ENCODE measurements at places on chromosomes 7 and 10.

DNA sequence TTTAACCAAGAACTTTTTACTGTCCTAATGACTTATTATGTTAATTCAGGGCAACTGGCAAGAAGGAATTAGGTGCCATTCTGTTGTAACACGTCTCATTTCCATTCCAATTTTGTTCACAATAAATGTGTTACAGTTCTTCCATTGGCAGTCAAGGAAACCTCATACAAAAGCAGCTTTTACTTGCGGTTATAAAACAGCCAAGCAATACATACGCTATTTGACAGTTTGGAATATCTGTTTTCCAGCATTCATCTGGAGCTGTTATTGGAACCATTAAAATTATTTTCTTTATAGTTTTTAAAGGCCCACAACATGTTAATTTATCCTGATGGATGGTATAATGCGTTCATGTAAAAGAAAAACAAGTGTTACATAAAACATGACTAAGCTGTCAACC, 33.3 kb downstream of the MTERF1 start:
- peaks cover 5% of the 10 kb centered on the region for H3K4me1 ChIP-seq
- H3K36me3 ChIP-seq = peaks cover 3% of the 10 kb centered on the region
- H3K27ac ChIP-seq = no peak overlapping the region
- no peaks in the 10 kb centered on the region for H3K27me3 ChIP-seq

- no peak for DNase-seq
- H3K27ac ChIP-seq = peak overlapping the region; percentile 49
- H3K4me3 ChIP-seq = no peak overlapping the region
- H3K4me1 ChIP-seq = peaks cover 70% of the 10 kb centered on the region
- H3K27me3 ChIP-seq = no peaks in the 10 kb centered on the region
Observed at GRCh38 chr7:36262309-36263094, 109.4 kb downstream of the EEPD1 start.

DNA sequence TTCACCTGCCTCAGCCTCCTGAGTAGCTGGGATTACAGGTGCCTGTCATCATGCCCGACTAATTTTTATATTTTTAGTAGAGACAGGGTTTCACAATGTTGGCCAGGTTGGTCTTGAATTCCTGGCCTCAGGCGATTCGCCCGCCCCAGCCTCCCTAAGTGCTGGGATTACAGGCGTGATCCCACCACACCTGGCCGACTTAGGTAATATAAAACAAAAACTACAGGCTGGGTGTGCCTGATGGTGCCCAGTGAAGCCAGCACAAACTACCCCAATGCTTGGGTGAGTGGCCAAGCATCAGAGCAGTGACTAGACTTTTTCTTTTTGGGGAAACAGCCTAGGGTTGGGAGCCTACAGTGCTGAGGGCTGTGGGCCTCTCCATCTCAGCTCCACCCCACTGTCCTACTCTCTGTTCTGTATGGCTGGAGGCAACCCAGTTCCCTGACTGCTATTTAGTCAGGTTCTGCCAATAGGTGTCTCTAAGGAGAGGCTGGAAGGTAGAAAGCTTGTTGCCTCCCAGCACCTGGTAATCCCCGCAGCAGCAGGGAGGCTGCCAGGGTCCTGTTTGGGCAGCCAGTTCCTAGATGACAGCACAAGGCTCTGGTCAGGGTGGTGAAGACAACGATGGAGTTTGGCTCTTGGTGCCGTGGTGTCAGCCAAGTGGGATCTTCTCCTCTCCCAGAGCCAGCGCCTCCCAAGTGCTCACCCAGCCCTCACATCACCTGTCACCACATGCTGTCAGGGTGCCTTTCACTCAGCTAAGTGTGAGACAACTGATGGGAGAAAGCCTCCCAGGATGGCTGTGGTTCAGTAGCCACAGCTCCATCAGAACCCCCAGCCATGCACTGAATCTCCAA, 10.4 kb upstream of the NACAD start:
- peaks cover 5% of the 10 kb centered on the region for H3K36me3 ChIP-seq
- no peak for DNase-seq
- no peaks in the 10 kb centered on the region for H3K4me1 ChIP-seq

- no peak for DNase-seq
- H3K27me3 ChIP-seq = peaks cover 5% of the 10 kb centered on the region
- no peaks in the 10 kb centered on the region for H3K4me1 ChIP-seq
Observed at GRCh38 chr7:6547400-6547799, 3.9 kb downstream of the GRID2IP start.

GRCh38 chr10:70921285-70921684, 32.9 kb upstream of the PCBD1 start:
- no peak overlapping the region for H3K27ac ChIP-seq
- peaks cover 78% of the 10 kb centered on the region for H3K27me3 ChIP-seq
- H3K4me3 ChIP-seq = no peak overlapping the region
- no peak for DNase-seq

DNA sequence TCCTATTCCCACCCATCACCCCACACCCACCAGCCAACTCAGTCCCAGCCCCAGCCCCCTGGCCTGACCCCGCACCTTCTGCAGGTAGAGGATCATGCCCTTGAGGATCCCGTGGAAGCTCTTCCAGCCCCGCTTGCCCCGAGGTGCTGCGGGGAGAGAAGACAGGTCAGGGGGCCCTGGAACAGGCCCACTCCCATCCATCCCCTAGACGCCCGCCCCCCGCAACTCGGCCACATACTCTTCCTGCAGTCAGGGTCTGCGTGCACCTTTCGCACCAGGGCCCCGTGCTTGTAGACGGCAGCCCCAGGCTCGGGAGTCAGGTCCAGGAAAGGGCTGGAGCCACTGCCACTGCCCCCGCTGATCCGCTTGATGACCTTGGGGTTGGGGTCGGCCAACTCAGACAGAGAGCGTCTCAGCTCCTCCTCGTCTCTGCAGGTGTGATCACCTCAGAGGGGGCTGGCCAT, 9.6 kb downstream of the NFKB2 start:
- DNase-seq = no peak
- H3K4me3 ChIP-seq = no peak overlapping the region
- H3K27ac ChIP-seq = no peak overlapping the region

- no peak for DNase-seq
- no peak overlapping the region for H3K27ac ChIP-seq
- no peaks in the 10 kb centered on the region for H3K27me3 ChIP-seq
Observed at GRCh38 chr7:64685091-64685490, 19.2 kb downstream of the ZNF107 start.

DNA sequence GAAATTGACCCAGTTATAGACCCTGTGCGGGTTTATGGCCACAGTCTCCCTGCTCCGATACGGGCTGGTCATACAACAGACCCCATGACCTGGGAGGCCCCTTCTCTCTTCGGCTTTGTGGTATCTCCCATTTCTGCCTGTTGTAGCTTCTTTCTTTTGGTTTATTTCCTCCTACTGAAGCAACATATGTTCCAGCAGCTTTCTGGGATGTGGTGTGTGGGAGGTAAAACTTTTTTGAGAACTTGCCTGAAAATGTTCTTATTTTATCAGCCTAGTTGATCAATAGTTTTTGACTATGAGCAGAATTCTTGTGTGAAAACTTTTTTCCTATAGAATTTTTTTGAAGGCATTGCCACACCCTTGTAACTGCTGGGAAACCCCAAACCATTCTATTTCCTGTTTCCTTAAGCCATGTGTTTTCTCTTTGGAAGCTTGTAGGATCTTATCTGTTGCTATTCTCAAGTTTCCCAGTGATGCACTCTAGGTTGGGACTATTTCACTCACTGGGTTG, 80.0 kb downstream of the DAGLB start:
- no peaks in the 10 kb centered on the region for H3K36me3 ChIP-seq
- peaks cover 7% of the 10 kb centered on the region for H3K4me1 ChIP-seq
- no peak for DNase-seq
- no peak overlapping the region for H3K4me3 ChIP-seq
- H3K27ac ChIP-seq = peak overlapping the region; percentile 88
- H3K27me3 ChIP-seq = no peaks in the 10 kb centered on the region

GRCh38 chr7:28782362-28782761, 175.8 kb downstream of the TRIL start:
- H3K4me3 ChIP-seq = no peak overlapping the region
- H3K27me3 ChIP-seq = no peaks in the 10 kb centered on the region
- H3K27ac ChIP-seq = no peak overlapping the region
- DNase-seq = no peak
- no peaks in the 10 kb centered on the region for H3K36me3 ChIP-seq

DNA sequence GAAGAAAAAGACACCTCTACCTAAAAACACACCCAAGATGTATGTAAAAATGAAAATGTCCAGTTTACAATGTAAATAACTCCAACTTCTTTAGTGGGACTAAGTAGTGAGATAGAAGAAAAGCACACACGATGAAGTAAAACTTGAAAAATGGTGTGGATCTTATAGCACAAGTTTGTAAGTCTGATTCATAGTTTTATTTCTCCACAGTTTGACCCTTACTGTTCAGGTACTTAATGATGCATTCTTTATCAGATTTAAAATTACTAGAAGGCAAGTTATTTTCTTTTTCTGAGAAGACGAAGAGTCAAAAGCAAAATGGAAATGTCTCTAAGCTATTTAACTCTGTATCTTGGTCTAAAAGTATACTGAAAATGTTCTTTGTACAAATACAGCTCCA, 6.1 kb downstream of the NAMPT start:
- no peak overlapping the region for H3K4me3 ChIP-seq
- DNase-seq = no peak
- H3K27me3 ChIP-seq = no peaks in the 10 kb centered on the region
- peak overlapping the region; percentile 8 for H3K27ac ChIP-seq
- H3K36me3 ChIP-seq = peaks cover 8% of the 10 kb centered on the region

- DNase-seq = no peak
- H3K4me3 ChIP-seq = no peak overlapping the region
- peaks cover 6% of the 10 kb centered on the region for H3K36me3 ChIP-seq
- no peak overlapping the region for H3K27ac ChIP-seq
- H3K27me3 ChIP-seq = no peaks in the 10 kb centered on the region
- H3K4me1 ChIP-seq = peaks cover 4% of the 10 kb centered on the region
Observed at GRCh38 chr10:95392681-95393164, 101.9 kb upstream of the PDLIM1 start.

DNA sequence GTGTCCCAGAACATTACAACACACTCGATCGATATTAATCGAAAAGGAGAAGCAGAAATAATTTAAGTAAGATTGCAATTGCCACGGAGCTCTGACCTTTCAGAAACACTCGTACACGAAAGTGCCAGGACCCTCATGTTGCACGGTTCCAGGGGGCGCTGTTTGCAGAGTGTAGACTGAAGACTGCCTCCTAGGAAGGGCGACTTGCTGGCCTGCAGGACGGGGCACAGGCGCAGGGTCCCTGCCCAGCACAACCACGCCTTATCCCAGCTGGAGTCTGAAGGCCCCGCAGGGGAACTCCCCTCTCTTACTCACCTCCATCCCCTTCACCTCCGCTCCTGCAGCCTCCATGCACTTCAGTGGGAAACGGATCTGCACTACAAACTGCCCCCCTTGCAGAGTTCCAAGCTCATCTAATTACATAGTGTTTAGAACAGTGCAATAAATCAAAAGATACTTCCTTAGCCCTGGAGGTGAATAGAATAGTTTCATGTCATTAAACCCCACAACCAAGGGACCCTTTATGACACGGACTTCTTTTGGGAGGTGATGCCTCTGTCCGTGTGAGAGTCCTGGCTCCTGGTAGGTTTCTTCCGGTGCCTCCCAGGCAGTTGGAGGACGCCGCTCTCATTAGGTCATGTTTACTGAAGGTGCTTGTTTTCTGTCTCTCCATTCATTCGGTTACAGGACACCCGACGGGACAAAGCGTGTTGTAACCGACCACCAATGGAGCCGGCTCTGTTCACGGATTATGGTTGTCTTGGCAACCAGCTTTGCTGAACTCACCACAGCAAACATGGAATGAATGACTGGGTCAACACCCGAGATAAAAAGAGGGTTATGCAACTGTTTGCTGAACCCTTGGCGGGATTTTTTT, 262.2 kb downstream of the BAMBI start:
- peak overlapping the region; percentile 62 for H3K4me3 ChIP-seq
- peaks cover 3% of the 10 kb centered on the region for H3K36me3 ChIP-seq
- peak; percentile 73 for DNase-seq
